Ovary (tissue), 10 donors: ENCODE measurements at places on chromosomes 4 and X. TPM values are rescaled to one million over a fixed set of nuclear protein-coding genes. Genes with fewer than 3 reads are reported as not detected.

DNA sequence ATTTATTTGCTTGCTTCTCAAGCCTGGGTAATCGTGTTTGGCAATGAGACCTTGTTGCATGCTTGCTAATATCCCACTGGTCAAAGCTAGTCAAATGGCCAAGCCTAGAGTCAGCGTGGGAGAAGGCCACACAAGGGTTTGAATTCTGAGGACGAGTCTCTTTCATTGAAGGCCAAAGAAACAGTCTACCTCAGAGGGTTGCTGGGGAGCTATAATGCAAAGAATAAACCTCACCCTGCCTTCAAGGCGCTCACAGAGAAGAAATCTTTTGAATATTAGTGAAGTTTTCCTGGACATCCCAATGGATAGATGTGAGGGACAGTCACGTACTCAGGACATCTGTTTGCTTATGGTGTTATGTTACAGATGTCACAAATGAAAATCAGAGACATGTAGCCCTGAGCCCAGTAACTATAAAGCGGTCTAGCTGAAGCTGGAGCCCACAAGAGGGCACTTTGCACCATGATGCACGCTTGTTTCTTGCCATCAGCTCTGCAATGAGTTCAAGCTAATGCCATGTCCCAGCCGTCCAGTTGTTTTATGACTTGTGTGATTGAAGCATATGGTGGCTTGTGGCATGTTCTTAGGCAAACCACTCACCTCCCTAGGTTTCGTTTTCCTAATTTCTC lies 1.1 kb upstream of the TLR3 start:
- peak; percentile 56 for DNase-seq

GRCh38 chr4:75786938-75787337 lies 62.6 kb downstream of the USO1 start:
- DNase-seq, result no peak

DNA sequence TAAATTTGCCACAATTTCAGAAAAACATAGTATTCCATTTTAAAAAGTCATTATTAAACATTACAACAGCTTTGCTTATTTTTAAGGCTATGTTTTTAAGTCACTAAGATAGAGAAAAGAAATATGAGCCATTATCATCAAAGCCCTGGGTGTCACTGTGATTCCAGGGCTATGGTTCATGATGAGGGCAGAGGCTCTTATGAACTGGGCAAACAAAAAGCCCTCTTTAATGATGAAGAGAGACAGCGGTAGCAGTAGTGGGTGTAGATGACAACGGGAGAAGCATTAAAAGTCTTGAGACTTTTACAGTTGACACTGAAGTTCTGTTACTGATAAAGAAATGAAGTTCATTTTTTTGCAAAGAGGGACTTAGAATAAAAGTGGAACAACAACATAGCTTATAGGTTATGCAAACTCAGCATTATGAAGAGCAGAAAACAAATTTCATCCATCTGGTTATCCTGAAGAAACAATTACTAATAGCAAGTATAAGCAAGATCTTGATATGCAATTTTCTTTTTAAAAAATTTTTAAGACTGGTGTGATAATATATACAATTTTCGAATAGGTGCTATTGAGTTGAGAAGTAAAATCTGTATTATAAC lies 202.7 kb upstream of the ETNPPL start:
- DNase-seq, result no peak

Gene UGT2B17
- total RNA-seq, result not detected

DNA sequence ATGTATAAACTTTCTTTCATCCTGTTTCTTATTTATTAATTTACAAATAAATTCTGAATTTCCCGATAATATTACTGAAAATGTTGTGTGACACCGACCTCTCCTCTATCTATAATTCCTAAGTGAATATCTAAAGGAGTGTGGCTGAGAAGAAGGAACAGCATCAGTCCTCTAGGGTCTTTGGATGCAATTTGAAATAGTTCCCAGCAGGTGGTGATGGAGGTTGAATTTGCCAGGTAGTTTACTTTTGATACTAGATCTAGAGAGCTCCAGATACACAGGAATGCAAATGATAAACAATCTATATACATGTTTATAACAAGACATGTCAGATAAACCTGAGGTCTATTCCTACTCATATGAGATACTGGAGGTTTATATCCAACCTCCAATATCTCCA lies 305.4 kb downstream of the PCDH18 start:
- no peak for DNase-seq

DNA sequence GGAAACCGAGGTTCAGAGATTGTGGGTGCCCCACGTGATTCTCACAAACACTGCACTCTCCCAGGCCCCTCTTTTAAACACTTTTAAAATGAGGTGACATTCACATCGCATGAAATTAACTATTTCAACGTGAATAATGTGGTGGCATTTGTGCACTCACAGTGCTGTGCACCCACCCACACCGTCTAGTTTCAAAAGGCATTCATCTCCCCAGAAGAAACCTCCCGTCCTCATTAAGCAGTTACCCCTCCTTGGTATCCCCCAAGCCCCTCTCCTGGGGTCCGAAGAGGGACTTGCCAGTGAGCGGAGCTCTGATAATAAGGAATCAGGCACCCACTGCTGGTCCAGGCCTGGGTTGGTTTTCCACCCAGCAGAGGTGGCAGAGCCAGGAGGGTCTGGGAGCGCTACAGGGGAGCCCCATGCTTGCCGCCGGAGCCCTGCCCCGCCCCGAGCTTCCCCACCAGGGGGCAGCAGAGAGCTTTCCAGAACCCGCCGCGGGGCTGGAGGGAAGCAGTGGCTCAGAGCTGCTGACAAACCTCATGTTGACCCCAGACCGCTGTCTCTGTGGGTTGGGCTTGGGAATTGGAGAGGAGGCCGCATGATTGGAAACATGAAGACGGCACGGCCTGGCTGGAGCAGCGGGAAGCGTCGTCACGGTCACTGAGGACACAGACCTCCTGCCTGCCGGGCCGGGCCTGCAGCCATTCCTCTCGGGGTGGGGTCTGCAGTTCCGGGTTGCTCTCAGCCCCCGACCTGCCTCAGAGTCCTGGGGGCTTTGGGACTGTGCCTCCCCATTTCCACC lies 27.5 kb upstream of the HTRA3 start:
- peak; percentile 93 for DNase-seq

GRCh38 chr4:74934016-74934831 lies 1.3 kb downstream of the PARM1 start:
- DNase-seq, result no peak

Gene ADD1
- 398 TPM for total RNA-seq

Gene TLR8
- 0.97 TPM for total RNA-seq

- peak; percentile 8 for DNase-seq
Observed at GRCh38 chr4:7158991-7159390, 33.3 kb upstream of the SORCS2 start.

Gene NDP
- 4.9 TPM for total RNA-seq

DNA sequence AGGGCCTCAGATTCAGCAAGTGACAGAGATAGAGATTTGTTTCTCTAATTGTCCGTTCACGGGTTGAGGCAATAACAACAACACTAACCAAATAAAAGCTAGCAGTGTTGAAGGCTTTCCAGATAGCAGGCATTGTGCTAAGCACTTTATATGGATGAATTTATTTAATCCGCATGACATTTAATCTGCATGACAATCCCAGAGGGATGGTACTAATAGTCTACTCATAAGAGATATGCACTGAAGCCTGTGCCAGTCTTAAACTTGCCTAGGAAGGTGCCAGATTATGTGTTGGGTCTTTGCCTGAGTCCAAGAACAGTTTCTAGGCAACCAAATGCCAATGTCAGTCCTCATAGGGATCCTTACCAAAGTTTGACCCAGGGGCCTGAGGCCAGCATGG lies 37.7 kb upstream of the FAT1 start:
- DNase-seq, result no peak
